ENCODE measurements at places on chromosomes 6 and 20.

DNA sequence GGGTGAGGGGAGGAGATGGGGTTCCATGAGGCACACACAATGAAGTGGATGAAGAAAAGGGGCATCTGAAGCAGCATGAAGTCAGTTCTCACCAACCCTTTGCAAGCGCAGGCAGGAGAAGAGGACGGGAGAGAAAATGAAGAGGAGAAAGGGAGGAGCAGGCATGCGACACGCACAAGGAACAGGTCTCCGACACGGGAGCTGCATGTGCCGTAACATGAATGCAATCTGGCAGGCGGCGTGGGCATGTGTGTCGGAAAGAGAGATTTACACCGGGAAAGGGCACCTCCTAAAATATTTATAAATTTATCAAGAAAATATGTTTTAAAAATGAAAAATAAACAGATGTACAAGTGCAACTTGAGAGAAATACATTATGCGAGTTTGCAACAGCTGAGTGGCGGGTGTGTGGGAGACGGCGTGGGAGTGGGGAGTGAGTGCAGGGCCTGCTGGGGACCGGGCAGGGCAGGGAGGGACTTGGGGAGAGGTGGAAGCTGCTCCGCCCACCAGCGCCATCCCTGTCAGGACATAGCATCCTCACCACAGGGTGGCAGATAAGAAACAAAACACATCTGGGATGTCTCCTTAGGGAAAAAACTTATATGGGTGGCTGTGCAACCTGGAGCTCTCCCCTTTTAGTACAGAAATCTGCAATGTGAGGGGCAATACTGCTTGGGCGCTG lies 40.6 kb downstream of the GJA10 start:
- DNase-seq, result no peak

DNA sequence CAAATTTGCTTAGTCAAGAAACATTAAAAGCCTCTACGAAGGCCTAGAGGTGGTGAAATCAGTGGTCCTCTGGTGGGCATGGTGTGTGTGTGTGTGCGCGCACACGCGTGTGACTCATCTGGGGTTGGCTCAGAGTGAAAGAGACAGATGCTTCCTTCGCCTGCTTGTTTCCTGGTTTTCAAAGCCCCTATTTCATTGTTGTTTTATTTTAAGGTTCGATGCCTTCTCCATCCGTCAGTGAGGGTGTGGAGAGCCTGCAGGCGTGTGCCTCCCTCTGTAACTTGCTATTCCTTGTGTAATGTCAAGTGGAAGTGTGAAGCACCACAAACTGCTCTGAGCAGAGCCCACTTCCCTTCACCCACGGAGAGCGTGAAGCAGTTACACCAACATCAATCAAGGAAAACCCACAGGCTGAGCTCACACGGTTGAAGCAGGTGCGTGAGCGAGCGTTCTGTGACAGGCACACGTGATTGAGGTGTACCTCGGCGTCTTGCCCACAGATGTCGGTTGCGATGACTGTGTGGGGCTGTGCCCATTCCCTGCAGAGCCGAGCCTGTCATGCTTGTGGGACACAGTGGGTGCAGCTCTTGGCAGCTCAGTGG lies 233.9 kb downstream of the PRL start:
- no peak for DNase-seq

DNA sequence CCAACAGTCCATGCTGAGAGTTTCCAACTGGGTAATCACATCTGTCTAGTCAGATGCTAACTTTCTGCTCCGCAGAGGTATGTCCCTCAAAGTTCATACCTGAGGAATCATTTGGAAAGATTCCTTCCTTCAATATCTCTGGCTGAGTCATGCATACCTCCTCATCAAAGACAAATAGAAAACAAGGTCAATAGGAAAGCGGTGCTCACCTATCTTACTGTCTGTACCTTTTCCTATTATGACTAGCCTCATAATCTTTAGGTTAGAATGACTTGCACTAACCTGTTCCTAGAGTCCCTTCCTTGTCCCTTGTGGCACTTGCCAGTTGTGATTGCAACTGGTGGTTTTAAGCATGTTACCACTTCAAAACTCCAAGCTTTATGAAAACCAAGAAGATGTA lies 78.2 kb upstream of the PTPRK start:
- no peak for DNase-seq

- DNase-seq, result no peak
Observed at GRCh38 chr20:23387118-23387443, 25.1 kb downstream of the GZF1 start.

- DNase-seq, result no peak
Observed at GRCh38 chr20:14432085-14432484, 94.7 kb upstream of the FLRT3 start.

DNA sequence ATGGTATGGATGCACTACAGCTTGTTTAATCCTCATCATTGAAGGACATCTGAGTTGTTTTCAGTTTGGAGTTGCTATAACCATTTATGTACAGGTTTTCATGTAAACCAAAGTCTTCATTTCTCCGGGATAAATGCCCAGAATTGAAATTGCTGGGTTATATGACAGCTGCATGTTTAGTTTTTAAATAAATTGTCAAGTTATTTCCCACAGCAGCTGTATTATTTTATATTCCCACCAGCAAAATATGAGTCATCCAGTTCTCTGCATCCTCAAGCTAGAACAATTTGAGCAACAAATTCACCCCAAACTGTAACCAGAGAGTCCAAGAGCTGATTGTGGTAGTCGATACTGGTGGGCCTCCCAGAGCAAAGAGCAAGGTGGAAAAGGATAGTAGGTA lies 161.0 kb upstream of the PRND start:
- no peak for DNase-seq

DNA sequence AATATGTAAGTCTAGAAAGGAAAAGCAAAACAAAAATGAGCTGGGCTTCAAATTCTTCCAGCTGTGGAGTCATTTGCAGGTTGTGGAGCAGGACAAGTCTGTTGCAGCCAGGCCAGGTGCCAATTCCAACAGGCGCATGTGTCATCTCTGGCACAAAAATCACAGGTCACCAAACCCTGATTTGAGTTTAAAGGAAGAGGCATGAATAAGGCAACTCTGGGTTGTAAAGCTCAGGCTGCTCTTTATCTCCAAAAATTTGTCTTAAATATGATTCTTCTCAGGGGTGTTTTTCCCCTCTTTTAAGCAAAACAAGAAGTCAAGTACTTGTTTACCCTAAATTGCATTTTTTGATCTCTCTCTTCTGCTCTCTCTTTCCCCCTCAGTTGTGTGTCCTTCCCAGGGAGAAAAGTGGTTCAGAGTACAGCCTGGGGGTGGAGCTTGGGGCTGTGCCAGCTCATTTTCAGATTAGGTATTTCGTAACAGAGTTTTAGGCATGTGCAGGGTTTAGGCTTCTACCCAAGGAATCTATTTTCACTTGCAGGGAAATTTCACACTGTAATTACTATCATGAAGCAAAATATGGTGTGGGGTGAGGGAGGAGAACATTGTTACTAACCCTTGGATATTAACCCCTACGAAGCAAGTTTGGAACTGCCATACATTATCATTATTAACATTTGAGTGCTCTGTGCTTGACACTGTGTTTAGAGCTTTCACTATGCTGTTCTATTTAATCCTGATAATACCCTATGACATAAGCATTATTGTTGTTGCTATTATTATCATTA lies 8.3 kb upstream of the NCOA3 start:
- peak; percentile 43 for DNase-seq

- peak; percentile 97 for DNase-seq
Observed at GRCh38 chr20:9617940-9618339, 103.5 kb downstream of the LAMP5 start.

DNA sequence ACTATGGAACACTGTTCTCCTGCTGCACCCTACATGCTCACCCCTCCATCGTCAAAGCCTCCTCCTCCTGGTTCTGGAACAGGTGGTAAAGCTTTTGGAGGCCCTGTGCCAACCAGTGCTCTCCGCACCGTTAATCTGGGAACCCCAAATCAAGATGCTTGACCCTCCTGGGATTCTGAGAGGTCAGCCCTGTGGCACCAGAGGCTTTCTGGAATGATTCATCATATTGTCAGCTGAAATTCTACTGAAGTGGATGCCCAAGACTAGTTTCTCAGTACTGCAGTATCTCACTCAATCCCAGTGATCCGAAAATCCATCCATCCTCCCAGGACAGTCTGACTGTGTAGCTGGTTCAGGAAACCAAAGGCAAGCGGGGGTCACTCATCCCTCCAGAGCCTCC lies 92.7 kb downstream of the TRERF1 start:
- no peak for DNase-seq

GRCh38 chr6:33850869-33851541 lies 47.2 kb upstream of the MLN start:
- no peak for DNase-seq

DNA sequence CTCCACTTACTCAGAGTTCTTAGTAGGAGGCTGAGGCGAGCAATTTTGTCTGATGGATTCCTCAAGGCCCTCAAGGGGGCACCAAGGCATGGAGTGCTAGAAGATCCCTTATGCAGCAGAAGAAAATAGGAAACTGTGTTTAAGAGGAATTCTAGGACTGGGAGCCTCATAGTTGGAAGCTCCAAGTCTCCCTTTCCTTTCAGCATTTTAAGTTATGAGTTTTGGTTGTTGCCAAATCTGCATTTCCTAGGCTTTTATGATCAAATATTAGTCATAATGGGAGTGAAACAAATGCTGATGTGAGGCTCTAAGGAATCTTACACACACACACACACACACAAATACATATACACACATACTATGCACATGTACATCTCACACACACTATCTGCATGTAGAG lies 714.0 kb downstream of the UTRN start:
- no peak for DNase-seq

- DNase-seq, result no peak
Observed at GRCh38 chr20:21147593-21147992, 21.7 kb downstream of the KIZ start.

DNA sequence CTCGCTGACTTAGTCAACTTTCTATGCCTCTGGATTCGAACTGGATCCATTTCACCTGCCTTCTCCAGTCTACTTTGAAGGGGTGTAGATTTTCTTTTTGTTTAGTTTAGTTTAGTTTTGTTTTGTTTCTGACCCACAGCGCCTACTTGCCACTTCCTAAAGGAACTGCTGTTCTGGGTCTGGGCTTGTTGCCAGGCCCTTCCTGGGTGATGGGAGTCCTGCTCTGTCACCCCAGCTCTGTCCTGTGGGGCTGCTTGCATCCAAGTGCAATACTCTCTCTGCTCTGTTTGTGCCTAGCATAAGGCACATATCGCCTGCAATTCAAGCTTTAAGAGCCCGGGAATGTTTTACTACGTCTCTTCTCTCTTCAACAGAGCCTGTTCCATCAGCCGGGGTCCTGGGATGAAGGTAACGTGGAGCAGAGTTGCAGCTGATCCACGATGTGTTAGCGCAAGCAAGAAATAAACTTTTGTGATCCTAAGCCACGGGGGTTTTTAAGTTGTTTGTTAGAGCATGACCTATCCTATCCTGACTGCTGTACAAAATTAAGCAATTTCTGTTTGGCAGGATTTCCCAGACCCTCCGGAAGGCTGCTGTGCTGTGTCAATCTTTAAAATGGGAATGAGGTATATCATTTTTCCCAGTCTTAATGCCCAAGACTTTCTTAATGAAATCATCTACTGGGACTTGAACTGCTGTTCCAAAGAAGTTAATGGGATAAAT lies 30.9 kb upstream of the TAGAP start:
- no peak for DNase-seq

DNA sequence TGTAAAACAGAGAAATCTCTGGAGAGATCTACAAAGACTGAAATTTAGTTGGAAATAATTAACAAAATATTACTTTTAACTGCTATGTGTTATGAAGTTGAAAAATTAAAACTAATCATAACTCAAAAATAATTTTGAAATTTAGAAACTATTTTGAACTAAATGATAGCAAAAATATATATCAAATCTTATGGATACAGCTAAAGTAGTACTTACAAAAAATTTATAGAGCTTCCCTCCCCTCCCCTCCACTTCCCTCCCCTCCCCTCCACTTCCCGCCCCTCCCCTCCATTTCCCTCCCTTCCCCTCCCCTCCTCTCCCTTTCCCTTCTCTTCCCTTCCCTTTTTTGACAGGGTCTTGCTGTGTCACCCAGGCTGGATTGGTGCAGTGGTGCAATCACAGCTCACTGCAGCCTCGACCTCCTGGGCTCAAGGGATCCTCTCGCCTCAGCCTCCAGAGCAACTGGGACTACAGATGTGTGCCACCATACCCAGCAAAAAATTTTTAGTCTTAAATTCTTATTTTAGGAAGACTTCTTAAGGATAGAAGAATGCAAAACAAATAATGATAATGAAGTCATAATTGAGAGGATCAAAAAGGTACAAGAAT lies 87.2 kb upstream of the RGS17 start:
- DNase-seq, result no peak

DNA sequence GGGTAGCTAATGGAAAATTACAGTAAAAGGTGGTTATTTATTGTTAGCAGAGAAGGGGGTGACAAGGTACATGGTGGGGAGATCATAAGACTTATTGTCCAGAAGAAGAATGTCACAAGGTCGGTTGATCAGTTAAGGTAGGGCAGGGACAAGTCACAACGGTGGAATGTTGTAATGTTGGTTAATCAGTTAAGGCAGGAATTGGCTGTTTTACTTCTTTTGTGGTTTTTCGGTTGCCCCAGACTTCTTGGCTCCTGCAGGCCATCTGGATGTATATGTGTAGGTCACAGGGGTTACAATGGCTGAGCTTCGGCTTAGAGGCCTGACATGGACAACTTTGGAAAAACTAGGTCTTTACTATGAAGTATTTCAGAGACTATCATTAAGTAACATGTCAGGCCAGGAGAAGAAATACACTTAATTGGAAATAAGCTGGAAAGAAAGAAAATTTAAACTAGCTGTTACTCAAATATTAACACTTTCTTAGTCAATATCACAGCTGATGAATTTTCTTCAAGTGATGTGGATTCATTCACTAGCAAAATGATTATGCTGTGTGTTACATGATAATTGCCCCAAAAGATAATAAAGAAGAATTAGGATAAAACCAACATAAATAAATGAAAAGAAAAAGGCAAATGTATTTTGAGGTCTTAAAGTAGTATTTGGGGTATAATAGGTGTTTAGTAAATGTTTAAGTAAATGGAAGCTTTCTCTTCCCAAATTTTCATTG lies 4.4 kb downstream of the AIG1 start:
- no peak for DNase-seq

DNA sequence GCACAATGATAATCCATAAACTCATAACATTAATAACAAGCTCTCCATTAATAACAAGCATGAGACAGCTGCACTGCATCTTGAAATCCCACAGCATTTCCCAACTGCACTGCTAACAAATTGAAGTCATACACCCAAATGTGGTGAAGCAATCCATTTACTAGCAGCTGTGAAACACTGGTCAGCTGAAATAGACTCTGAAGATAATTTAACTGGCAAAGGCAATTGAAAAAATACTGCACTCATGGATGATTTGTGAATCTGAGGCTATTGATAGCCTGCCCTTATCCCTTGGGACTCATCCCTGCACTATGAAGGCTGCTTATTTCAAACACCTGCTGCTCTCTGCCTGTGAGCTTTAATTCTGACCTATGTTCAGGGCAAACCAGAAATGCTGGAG lies 49.1 kb upstream of the PLCB1 start:
- no peak for DNase-seq

Data from NCI-H748 treated with DMSO at 0.1 percent for 48 hours (cell line).